CD8-positive, alpha-beta memory T cell (primary cell): ENCODE measurements at places on chromosomes 2 and 18.
A peak's percentile ranks its signal among the peaks of the same experiment; 100 is the strongest.

- DNase-seq: no peak
Measured at GRCh38 chr2:19201911-19202462, 156.4 kb downstream of the OSR1 start.

DNA sequence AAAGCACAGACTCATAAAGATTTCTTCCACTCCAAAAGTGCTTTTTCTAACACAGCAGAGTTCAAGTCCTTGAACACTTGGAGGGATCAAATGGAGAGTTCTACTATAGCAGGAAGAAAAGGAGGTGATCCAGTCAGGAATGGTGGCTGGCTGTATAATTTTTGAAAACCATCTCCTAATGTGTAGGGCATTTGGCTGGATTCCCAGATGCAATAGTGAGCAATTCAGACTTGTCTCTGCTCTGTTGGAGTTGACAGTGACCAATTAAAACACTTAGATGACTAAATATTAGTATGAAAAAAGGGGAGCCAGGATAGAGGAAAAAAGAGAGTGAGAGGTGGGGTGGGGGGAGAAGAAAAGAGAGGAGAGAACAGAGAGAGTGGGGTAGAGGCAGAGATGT is 5.3 kb upstream of the G6PC2 start:
- DNase-seq: no peak

GRCh38 chr2:153416071-153416470 is 62.5 kb downstream of the RPRM start:
- no peak for DNase-seq

DNA sequence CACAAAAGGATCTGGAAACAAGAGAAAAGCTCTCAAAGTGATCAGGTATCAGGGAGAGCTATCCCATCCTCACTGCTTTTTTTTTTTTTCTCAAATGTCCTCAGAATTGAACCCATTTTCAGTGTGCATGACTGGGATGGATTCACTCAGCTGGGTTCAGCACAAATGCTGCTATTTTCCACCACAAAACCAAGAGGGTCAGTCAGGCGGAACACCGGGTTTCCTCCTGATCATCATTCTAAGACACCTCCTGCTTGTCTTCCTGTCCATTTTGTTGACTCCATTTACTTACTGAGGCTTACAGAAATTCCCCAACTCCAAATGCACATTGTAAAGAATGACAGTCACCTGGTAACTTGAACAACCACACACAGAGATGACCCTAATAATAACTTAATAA is 39.9 kb downstream of the CYRIA start:
- DNase-seq: no peak

DNA sequence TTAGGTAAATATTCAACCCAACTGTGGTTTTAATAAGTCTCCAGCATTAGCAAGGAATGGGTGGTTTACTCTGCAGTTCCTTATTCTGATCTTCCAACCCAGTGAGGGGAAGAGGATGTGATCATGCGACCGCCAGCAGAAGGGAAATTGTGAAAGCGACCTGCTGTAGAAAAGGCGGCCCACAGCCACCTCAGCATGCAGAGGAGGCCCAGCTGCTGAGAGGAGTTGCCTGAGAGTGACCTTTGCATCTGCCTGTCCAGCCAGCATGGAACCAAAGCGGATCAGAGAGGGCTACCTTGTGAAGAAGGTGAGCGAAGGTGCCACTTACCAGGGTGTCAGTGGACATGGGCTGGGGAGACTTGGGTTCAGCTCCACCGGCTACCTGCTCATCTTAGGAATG is at the start of gene PLEK:
PLEK (plus strand) TSS at position 196 of the 400 bp plus-strand sequence; CDS start at position 266, 70 bp downstream.
- DNase-seq: peak; percentile 66

- no peak for DNase-seq
Measured at GRCh38 chr2:103265521-103265920, 503.7 kb downstream of the TMEM182 start.

DNA sequence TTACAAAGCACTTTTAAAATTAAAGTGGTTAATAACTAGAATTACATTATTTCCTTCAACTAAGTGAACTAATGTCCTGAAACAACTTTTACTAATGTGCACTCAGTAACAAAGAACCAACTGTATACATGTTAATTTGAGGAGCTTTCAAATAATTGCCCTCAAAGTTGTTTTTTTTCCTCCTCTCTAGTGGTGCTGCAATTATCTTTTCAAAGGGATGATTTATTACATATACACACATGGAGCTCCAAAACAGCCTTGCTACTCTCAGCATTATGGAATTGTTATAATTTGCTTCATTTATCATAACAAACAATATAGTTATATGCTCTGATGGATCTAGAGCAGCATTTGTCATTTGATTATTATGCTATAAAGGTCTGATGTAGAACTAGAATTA is 246.3 kb upstream of the RASGRP3 start:
- no peak for DNase-seq

DNA sequence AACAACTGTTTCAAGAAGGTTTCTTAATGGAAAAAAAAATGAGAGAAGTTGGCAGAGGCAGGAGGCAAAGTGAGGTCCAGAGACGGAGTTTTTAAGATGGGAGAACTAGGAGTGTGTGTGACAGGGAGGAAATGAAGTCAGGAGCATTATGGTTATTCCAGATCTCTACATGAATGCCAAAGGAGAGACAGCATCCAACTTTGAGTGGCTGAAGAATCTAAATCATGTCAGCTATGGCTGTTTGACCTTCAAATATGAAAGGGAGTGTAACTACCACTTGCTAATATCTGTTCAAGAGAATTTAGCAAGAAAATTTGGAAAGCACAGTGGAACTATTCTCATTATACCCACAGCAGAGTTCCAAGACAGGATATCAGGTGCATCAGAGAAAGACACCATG is 81.2 kb upstream of the CCBE1 start:
- DNase-seq: no peak

- no peak for DNase-seq
Measured at GRCh38 chr18:45617284-45617683, 2.0 kb downstream of the SLC14A2 start.

DNA sequence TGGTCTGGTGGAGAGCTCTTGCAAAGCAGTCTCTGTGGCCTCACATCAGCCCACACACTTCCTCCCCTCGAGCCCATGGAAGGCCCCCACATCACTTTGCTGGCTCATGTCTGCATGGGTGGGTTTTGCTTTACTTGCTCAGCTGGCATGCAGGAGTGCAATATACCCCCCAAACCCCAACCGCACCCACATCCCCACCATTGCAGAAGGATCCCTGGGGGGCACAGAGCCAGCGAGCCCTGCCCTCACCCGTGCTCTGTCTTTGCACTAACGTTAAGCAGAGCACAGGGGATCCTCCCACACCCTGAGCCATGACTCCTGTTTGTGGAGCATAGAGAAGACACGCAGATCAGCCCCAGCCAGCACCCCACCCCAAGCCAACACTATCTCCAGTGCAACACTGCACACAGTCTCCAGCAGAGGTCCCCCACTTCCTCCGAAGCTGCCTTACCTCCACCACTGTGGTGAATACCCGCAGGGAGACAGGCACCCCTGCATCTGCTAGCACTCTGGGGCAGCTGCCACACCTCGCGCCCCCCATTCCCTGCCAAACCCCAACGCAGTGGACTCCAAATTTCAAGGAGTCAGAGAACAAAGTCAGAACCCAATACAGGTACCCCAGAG is 177.8 kb upstream of the RGPD4 start:
- DNase-seq: no peak

DNA sequence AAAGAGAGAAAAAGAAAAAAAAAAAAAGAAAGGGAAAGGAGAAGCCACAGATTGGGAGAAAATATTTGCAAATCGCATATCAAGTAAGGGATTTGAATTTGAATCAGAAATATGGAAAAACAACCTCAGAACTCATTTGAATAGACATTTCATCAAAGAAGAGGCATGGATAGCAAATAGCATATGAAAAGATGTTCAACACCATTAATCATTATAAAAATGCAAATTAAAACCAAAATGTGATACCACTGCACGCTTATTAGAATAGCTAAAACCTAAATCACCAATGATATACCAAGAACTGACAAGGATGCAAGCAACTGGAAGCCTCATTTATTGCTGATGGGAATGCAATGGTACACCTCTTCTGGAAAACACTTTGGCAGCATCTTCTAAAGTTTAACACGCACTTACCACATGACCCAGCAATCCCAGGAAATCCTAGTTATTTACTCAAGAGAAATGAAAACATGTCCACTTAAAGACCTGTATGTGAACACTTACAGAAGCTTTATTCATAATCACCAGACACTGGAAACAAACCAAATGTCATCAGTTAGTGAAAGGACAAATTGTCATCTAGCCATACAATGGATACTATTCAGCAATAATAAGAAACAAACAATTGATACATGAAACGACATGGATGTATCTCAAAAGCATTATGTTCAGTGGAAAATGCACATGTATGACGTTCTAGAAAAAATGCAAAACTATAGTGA is 10.3 kb downstream of the DNER start:
- no peak for DNase-seq

DNA sequence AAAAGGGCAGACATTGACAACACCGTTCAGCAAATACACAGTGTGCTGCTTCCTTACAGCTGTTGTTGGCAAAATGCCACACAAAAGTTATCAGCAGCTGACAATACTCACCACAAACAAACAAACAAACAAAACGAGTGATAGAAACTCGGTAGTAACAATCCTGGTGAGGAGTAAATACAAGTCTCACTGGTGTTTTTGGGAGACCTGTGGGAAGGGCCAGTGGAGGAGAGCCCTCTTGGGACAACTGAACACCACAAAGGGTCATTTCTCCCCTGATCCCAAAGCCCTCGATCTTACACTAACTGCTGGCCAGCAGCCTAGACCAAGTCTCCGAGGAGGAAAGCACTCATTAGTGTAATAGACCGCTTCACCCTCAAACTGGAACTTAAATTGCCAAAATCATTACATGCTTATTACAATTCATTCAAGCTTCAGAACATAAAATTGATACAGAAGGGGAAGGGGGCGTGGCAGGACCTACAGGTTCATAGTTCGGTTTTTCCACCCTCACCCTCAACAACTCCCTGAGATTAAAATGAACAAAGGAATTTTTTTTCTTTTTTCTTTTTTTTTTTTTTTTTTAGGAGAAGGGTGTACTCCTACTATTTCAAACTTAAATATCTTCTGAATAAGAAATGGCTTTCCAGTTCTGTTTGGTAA is 5.0 kb downstream of the AP1S3 start:
- DNase-seq: no peak

DNA sequence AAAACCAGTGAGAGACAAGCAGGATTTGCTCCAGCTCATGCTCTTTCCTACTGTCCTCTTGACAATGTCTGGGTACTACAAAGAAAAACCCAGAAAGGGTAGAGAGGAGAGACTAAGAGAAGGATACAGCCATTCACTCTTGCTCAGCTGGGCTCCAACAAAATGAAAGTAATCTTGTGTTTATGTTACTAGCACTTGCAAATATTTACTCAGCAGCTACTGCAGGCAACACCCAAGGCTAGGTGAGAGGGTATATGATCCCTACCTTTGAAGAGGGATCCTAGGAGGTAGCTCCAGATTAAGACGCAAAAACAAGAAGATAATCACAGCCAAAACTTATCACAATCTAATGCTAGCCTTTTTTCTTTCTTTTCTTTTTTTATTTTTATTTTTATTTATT is 329.6 kb upstream of the ACVR2A start:
- no peak for DNase-seq

DNA sequence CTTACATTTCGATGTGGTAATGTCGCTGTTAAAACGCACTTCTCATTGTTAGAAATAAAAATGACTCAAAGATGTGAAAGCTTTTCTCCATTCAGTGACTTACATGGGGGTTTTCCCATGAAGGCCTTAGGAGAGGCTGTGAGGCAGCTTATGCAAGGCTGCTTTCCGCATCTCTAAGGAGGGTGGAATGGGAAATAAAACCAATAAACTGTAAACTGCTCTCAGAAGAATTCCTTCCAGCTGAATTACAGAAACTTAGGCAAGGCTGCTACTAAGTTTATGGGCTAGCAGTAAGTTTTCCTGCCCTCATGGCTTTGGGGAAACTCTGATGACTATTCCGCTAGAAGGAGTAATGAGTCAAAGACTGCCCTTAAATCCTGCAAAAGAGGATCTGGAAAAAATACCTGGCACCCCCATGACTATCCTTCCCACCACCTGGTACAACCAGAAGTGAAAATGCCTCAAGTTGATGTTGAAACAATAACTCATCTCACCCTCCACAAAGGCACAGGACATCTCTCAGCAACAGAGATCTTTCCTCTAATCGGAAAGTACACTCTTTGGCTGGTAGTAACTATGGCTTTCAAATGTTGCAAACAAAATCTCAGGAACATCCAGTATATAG is 97.7 kb upstream of the SMAD7 start:
- no peak for DNase-seq

- no peak for DNase-seq
Measured at GRCh38 chr18:67726882-67727281, 210.4 kb upstream of the DSEL start.

- no peak for DNase-seq
Measured at GRCh38 chr2:103743195-103743594, 981.4 kb downstream of the TMEM182 start.

- DNase-seq: no peak
Measured at GRCh38 chr2:188235364-188235763, 56.3 kb upstream of the GULP1 start.

GRCh38 chr2:112767693-112768330 is 3.4 kb upstream of the CKAP2L start:
- DNase-seq: no peak

DNA sequence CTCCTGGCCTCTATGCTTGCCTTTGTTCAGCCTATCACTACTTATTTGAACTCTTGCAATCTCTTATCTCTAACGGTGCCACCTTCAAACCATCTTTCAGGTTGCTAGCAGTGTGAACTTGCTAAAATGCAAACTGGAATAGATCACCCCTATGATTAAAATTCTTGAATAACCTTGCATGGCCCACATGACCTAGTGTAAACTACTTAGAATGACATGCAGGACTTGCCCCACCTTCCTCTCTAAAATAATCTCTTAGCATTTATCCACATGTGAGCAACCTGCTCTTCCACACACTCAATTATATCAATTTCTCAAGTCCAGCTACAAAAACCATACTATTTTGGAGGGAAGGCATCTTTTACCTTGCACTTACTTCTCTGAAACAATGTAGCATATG is 137.6 kb downstream of the ETAA1 start:
- DNase-seq: no peak

DNA sequence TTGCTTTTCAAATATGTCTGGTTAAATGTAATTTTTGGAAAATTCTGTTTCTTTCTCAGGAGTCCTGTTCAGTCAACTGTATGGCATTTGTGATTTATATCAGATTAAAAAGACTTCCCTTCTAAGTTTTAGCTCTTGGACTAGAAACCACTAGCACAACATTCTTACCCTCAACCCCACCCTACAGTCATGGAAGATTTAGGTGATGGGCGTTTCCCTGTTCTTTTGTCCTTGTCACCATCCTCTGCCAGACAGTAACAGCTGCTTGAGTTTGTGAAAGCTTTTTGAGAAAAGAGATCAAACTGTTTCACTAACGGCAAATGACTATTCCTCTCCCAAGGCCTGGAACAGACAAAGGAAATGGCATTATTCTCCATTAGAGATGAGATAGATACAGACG is 31.8 kb downstream of the SERPINB5 start:
- DNase-seq: no peak

GRCh38 chr2:233798335-233799086 is 20.4 kb downstream of the MROH2A start:
- DNase-seq: no peak
